ENCODE measurements at places on chromosomes 5 and 9.

DNA sequence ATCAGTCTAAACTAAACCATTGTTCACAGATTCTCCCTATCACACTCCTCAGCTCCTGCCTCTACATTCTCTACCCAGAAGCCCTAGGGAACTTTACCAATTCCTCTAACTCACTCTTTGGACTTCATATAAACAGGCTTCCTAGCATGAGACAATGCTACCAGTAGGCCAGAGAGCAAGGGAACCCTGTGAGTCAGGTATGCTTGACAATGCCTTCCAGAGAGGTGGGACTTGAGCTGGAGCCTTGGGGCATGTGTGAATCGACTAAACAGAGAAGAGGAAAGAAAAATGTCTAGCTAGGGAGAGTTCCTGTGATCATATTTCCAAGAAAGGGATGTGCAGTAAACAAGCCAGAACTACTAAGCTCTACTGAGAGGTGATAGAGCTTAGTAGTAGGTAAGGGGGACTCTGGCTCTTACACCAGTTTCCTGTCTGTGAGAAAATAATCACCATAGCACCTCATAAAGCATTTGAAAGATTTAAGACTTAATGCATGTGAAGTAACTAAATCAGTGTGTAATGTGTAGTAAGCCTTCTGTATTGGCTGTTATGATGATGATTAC is 6.4 kb upstream of the RFK start:
- no peak for DNase-seq

- peak; percentile 1 for DNase-seq
These were observed 561.1 kb downstream of the KCTD16 start for GRCh38 chr5:144731786-144732185.

- peak; percentile 69 for DNase-seq
These were observed 62.8 kb downstream of the DCP2 start for GRCh38 chr5:113039229-113039933.

- no peak for DNase-seq
These were observed 68.5 kb downstream of the KIAA1958 start for GRCh38 chr9:112555101-112555643.

DNA sequence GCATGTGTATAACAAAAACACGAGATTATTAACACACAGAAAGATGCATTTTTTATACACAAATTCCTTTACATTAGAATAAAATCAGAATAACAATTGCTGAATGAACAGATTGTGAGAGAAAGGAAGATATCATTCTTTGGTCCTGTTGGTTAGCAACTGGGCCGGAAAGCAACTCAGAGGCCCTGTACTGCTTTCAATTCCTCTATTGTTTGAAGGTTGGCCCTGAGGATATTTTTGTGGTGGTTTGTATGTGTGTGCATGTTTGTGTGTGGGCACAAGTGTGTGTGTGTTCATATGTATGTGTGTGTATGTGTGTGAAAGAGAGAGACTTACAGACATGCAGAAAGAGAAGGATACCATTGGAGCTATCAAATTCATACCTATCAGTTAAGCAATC is 356.8 kb upstream of the DMAC1 start:
- no peak for DNase-seq

Measured in NCI-H446 (cell line).